ENCODE measurements at places on chromosomes 5 and 9. TPM values are rescaled to one million over a fixed set of nuclear protein-coding genes. Genes with fewer than 3 reads are reported as not detected.

- DNase-seq: no peak
These were observed 83.3 kb upstream of the CCDC112 start for GRCh38 chr5:115379622-115380344.

DNA sequence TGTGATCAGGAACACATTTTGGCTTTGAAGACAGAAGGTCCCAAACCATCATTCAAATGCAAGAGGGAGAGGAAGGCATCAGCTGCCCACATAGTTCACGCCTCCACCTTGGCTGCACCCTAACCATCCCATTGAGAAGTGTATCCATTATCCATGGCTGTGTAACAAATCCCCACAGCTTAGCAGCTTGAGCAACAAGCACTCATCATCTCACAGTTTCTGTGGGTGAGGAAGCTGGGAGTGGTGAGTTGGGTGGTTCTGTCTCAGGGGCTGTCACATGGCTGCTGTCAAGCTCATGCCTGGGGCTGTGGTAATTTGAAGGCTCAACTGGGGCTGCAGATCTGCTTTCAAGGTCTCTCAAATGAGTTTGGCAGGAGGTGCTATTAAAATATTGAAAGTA, 23.0 kb upstream of the CEP72 start:
- no peak for DNase-seq

GRCh38 chr5:36158144-36158543, 6.2 kb downstream of the SKP2 start:
- DNase-seq: no peak

GRCh38 chr9:84493284-84493947, 152.9 kb upstream of the SLC28A3 start:
- no peak for DNase-seq

DNA sequence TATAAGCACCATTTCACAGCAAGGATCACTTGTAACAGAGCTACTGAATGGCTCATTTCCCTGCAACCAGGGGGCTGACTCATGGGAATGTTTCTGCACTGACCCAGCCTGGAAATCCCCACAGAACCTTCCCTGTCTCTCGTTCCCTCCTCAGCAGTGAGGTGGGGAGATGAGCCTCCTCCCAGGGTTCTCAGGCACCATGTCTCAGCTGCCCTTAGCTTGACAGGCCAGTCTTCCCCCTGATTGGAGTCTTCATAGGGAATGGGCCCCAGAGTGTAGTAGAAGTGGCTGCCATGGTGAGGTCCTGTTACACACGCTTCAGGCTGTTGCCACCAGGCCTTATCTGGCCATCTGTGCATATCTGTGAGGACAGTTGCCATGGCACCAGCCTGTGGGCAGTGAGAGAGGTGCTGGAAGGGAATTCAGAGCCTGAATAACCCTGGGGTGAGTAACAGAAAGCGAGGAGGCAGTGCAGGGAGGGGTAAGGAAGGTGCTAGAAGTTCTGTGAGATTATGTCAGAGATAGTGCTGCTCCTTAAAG, 324.4 kb downstream of the ENC1 start:
- no peak for DNase-seq

- DNase-seq: no peak
These were observed 832 bp downstream of the EIF4EBP3 start for GRCh38 chr5:140548300-140548688.

DNA sequence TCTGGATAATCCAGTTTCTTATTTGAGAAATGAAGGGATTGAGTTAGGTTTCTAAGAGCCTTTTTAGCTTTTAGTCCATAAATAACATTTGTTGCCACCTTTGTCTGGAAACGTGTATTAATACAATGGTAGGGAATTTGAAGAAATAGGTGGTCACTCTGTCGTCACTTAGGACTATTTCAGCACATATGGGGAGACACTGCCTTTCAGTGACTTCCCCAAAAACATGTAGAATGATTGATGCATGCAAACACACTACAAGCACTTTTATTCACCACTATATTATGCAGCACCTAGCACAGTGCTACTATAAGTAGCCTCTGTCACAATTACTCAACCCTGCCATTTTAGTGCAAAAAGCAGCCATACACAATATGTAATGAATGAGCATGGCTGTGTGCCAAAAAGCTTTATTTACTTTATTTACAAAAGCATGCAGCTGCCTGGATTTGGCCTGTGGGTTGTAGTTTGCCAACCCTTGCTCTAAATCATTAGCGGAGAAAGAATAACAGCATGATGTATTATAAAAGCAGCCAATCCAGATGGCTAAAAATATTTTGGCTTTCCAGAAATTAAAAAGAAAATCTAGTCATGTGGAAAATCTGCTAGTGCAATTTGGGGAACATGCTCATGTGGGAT, 154.2 kb upstream of the HMHB1 start:
- DNase-seq: no peak

DNA sequence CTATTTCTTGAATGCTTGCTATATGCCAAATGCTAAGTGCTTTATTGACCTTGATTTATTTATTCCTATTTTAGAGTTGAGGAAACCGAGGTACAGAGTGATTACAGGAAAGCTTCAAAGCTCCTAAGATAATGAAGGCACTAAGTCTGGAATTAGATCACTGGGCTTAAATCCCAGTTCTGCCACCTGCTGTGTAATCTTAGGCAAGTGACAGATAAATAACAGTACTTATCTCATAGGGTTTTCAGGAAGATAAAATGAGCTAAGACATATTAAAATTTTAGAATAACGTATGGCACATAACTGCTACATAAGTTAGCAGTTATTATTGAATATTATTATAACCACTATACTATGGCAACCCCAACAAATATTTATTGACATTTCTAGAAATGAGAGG, 843.8 kb downstream of the DTWD2 start:
- DNase-seq: no peak

GRCh38 chr5:100823812-100824211, 79.3 kb downstream of the ST8SIA4 start:
- no peak for DNase-seq

- DNase-seq: no peak
These were observed 159.1 kb downstream of the CCDC171 start for GRCh38 chr9:15711931-15712330.

DNA sequence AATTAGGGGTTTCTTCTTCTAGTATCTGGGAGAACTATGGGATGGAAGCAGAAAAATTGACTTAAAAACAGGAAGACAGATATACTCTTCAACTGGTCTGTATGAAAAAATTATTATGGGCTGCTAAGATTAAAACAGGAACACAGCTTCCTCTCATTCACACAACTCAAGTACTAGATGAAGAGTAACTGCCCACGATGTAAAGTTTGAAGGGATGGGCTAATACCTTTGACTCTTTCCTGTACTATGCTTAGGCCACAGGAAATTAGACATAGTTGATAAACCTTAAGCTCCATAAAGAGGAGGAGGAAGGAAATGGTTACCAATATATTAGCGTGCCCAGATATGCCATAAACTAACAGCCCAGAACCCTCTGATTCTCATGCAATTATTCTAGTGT, 88.6 kb downstream of the ANKRD31 start:
- no peak for DNase-seq

DNA sequence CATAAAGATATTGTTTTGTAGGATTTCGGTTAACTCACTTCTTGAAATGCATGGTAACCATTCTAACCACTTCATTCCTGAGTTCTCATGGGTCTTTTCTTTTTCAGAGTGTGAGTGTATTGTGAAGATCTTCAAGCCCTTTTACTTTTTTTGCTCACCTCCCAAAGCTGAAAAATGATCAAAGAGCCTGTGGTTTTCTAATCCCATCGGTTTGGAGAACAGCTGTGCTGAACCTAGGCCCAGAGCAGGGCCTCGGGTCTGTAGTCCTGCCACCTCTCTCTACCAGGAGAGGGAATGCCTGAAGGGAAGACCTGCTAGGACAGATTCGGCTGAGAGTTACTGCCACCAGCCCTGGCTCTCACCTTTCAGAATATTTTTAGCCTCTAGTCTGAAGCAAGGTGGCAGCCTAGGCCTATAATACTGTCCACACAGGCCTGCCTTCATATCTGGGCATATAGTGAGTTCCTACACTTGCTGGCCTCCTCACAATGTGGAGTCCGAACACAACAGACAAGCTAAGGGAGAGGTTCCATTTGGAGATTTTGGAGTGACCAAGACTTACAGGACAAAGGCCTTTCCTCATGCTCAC, 13.8 kb downstream of the RGMB start:
- DNase-seq: no peak

DNA sequence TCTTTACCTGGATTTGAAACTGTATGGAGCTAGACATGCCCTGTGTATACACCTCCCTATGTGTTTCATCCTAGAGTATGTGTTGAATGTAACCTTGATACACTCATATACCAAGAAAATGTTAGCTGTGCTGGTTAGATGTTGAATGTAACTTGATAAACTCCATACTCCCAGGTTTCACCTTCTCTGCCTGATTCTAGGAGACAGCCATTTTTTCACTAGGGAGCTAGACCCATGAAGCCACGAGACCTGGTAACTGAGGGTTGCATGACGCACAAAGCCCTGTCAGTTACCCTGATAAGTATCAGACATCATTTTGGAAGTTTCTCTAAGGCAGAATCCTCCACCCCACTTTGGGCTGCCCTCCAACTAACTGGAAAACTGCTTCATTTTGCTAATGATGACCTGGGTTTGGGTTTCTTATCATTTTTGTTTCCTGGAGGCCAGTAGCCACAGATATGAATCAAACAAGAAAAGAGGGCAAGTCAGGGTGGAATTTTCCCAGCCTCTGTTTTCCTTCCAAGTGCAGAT, 478.5 kb upstream of the KIF2A start:
- no peak for DNase-seq

DNA sequence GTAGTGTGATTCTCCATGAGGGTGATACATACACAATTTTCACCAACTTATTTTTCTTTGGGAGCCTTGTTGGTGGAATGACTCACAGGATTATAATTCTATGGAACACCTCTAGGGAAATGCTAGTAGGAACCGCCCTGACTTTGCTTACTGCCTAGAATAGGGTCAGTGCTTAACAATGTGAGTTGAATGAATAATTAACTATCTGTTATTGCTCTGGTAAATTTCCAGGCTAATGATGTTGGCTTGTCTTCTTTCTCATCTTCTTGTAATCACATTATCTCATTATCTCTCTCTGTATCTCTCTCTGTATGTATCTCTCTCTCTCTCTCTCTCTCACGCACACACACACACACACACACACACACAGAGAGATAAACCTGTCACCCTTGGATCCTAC, 291.1 kb downstream of the TRIM32 start:
- DNase-seq: no peak

The DAB2IP gene
- total RNA-seq: 41.7 TPM

The SCGB3A2 gene
- 0.95 TPM for total RNA-seq

The LCN10 gene
- total RNA-seq: 8.7 TPM

The PAX5 gene
- 0.03 TPM for total RNA-seq

The MSMP gene
- not detected for total RNA-seq
